ENCODE measurements at places on chromosomes 4 and X. TPM values are rescaled to one million over a fixed set of nuclear protein-coding genes. Genes with fewer than 3 reads are reported as not detected.

Gene CXorf51B
- total RNA-seq = not detected

Gene ADH1B
- total RNA-seq = 301 TPM

Gene COX7B
- total RNA-seq = 298 TPM

Gene STARD8
- total RNA-seq = 11.4 TPM

Gene NOX1
- not detected for total RNA-seq

Gene NEIL3
- not detected for total RNA-seq

Gene TMEM150C
- 4.7 TPM for total RNA-seq

Gene SPOCK3
- total RNA-seq = 2.9 TPM

Gene GAGE12F
- total RNA-seq = not detected

Gene KLF8
- total RNA-seq = 15.0 TPM

Gene XAGE1A
- not detected for total RNA-seq

Gene AFAP1
- total RNA-seq = 37.8 TPM

Gene BBS12
- total RNA-seq = 5.7 TPM

Gene PCDH10
- 0.42 TPM for total RNA-seq

Gene NAA11
- total RNA-seq = not detected

Gene TMEM31
- not detected for total RNA-seq

Gene CT45A5
- not detected for total RNA-seq

Gene KLB
- total RNA-seq = under 0.01 TPM

Measured in esophagus muscularis mucosa (tissue), 4 donors.